ENCODE measurements at places on chromosomes 12 and 14.

DNA sequence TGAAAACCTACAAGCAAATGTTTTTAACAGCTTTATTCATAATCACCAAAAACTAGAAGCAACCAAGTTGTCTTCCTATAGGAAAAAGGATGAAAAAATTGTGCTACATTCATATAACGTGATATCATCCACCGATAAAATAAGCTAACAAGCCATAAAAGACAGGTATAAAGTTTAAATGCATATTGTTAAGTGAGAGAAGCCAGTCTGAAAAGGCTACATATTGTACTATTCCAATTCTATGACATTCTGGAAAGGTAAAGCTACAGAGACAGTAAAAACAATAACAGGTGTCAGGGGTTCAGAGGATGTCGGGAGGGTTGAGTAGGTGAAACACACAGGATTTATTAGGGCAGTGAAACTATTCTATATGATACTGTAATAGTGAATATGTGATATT, 22.7 kb downstream of the CDKL1 start:
- DNase-seq = no peak

DNA sequence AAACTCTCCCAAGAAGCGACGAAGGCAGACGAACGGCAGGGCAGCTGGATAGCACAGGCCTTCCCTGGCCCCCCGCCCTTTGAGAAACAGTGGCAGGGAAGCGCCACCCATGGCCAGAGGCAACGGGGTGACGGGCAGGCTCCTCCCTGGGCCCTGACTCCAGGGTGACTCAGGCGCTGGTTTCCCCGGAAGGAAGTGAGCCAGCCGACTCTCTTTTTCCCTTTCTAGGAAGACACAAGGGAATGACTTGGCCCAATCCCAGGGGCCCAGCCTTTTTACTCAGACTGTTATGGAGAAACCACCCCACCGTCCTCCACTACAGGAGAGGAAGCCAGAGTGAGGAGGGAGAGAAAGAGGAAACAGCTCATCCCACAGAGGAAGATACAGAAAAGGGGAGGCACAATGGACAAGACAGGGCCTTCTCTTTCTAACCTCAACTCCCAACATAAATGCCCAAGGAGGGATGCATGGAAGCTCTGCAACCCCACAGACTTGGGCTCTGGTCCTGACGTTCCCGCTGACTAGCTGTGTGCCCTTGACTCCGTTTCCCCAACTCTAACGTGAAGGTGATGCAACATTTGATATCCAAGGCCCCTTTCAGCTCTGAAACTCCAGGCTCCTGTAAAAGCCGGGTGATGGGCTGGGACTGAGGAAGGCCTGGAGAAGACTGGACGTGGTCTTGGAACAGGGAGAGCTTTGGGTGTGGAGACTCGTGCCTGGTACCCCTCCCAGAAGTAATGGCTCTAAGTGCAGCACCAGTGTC, 27.9 kb downstream of the ACTN1 start:
- DNase-seq = no peak

GRCh38 chr12:82660541-82661325, 26.0 kb upstream of the TMTC2 start:
- DNase-seq = no peak

DNA sequence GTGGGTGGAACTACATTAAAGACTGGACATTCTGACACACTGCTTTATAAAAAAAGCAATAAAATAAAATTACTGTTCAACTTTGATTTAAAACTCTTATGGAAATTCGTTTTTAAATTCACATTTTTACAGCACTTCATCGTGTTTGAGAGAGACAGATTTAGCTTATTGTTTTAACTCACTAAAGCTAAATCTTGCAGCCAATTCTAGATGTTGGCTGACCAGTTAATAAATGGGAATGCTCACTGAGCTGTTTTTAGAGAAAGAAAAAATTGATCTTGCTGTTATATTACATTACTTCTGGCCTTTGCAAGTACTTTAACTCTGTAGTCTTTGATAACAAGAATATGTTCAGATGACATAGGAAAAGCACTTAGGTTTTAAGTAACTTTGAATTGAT, 157.1 kb downstream of the PLCZ1 start:
- DNase-seq = no peak

- no peak for DNase-seq
These were observed at the start of gene LYZ for GRCh38 chr12:69348162-69348938. Gene LYZ (plus strand): TSS chr12:69348381. CDS start chr12:69348409, 28 bp downstream.

DNA sequence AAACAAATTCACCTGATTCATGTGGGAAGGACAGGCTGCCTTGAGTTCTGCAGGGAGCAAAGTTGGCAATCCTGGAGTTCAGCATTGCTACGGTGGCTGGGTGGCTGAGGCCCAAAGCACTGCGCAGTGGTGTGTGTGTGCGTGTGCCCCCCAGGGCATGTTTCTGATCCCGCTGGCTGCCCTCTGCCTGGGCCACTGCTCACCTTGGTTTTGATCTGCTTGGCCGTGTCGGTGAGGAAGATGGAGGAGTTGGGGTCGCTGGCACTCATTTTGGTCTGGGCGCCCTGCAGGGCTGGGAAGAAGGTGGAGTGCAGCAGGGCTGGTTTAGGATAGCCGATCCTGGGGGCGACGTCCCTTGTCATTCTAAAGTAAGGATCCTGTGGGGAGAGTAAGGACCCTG, 19.1 kb downstream of the SLC25A47 start:
- DNase-seq = no peak

GRCh38 chr14:50531595-50532501, 521 bp downstream of the MAP4K5 start:
- peak; percentile 56 for DNase-seq

DNA sequence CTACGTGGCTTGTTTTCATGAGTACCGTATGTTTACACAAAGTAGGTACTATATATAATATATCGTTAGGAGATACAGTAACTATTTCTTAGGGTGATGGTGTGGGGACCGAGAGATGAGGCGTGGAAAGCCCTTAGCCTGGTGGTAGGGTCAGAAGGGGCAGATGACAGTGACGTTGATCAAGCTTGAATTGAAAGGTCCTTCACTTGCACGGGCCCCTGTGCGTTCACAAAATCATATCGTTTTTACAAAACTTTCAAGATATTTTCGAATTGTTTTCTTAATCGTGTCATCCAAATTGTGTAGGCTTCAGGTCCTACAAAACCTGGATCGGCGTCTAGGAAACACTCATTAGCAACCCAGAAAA, 881 bp upstream of the SOS2 start:
- DNase-seq = peak; percentile 58

GRCh38 chr12:2017546-2018337, 13.5 kb upstream of the DCP1B start:
- no peak for DNase-seq

- no peak for DNase-seq
These were observed 278.1 kb upstream of the LMO3 start for GRCh38 chr12:16884056-16884455.

DNA sequence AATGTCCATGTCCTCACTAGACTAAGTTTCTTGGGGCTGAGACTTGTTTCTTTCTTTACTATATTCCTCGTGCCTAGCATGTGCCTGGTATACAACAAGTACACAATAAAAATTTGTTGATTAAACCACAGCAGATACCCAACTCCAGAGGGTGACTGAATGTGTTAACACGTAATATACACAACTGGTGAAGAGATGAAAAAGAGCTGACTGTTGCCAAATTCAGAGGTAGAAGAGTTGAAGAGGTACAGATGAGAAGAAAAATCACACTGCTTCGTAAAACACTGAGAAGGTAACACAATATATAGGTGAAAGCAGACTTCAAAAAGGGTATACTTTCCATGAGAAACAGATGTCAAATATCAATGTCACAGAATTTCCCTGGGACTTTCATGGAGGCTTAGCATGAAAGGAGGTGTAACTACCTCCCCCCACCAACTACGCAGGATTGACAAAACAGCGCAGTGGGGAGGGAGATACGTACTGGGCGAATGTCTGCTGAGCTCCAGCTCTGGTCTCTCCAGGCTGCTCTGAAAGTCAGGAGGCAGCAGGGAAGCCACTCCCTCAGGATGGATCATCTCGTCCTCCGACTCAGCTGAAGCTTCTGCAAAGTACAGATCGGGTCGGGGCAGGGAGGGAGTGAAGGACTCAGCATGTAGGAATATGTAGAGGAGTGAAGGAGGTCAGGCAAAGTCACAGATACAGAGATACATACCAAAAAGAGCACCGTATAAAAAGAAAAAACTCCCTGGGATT, 5.3 kb downstream of the ACIN1 start:
- DNase-seq = no peak

DNA sequence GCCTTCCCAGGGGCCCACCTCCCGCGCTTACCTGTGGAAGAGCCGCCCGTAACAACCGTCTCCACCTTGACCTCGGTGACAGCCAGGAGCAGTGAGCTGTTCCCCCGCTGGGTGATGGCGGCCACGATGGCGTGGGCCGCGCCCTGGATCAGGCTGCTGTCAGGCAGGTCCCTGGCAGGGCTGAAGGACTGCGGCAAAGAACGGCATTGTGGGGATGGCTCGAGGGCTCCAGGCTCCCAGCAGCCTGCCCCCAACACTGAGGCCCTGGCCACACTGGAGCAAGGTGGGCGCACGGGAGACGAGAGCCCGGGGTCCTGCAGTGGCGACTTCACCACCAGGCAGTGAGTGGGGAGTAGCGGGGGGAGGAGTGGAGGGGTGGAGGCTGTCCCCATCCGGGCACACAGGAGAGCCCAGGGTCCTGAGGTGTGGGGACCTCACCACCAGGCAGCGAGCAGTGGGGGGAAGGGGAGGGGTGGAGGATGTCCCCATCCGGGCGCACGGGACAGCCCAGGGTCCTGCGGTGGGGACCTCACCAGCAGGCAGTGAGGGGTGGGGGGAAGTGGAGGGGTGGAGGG, 25.0 kb downstream of the JAG2 start:
- no peak for DNase-seq

- DNase-seq = no peak
These were observed 863.3 kb downstream of the C12orf50 start for GRCh38 chr12:87165733-87166375.

DNA sequence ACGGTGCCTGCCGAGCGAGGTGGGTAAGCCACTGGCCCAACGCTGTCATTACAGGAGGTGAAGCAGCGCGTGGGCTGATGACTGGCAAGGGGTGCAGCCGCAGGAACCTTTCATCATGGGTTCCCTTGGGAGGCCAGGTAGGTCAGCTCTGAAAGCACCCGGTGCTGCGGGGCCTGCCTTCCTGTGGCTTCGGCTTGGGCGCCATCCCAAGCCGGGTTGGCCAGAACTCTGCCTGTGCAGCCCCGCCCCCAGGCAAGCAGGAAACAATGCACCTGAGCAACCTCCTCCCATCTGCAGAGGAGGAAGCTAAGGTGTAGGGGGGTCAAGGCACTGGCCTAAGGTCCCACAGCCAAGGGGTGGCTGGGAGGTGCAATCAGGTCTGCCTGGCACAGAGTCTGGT, 20.0 kb upstream of the HHIPL1 start:
- no peak for DNase-seq

All from SHP77 (cell line).